ENCODE measurements at places on chromosomes 16 and 17.
A peak's percentile ranks its signal among the peaks of the same experiment; 100 is the strongest.

DNA sequence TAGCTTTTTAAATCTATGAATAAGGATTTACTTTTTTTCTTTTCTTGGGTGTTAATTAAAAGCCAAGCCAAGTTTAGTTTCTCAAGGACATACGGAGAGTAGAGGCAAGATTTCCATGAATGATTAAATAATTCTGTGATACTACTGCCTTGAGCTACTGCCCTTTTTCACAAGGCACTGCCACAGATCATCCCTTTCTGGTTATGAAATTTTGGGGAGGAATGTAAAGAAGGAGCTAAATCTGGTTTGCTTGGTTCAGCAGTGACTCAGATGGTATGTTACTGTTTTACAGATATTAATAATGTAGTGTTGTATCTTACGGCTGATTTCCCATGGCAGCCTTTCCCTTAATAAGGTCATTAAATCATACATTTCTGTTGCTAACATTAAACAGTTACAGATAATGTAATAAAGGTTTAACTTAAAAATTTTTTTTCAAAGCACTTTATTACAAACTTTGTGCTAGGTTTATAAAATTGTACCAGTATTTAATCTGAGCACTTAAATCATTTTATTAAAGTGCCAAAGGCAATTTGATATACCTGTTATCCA is 2.6 kb downstream of the WSB1 start:
- DNase-seq: no peak

- peak; percentile 54 for DNase-seq
Measured at GRCh38 chr17:28950017-28950751, 1.1 kb downstream of the PHF12 start.

DNA sequence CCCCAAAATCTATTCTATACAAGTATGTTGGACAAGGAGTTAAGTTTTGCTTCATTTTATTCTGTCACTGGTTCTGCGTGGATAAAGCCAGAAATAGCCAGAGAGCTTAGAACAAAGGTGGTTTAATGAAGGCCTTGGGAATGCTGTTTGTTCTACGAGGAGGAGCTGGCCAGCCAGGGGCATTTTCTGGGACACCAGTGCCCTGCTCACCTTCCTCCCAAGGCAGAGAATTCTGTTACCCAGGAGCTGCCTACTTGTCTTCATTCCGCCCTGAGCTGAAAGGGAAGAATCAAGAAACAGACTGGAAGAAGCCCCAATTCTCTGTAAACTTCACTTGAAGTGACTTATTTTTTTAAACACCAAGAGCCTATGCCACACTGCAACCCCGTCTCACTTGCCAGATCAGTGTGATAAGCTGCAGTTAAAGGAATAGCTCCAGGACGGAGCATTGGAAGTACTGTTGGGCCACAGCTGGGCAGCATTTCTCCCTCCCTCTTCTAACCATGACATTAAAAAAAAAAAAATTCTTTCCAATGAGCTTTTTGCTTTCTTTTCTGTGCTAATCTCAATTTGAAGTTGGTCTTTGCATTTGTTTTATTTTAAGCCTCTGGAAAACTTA is 149.8 kb upstream of the DYNLRB2 start:
- no peak for DNase-seq

GRCh38 chr16:14303182-14303618 is 232.1 kb downstream of the MRTFB start:
- peak; percentile 28 for DNase-seq

DNA sequence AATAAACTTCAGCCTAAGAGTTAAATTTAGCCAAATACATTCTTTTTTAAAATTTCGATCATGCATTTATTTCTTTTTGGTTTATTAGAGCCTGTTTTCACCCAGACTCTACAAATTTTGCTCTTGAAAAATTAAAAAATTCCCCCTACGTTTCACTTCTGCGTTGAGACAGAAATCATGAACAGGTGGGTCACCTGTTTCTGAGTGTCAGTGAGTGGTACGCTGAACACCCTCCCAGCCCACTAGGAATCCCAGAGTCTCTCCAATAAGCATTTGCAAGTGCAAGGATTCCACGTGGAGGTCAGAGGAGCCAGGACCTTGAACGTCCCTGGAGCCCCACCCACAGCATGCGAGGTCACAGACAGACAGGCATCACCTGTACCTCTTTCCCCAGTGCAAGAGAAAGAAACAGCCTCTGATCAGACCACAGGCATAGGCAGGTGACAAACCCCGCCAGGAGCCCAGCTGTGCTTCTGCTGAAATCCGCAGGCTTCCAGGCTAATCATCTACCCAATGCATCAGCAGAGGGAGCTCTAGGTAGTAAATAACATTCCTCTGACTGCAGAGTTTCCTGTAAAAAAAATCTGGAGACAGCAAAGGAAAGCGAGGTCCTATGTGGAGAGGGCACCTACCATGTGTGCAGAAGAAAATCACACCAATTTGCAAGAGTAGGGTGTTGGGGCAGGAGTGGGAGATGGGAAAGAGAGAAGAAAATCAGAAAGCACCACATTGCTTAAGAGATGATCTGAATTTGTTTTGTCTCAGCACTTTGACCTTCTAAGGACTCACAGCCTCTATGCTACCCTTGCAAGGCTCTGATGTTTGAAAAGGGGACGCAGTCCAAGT is 5.9 kb upstream of the XYLT1 start:
- DNase-seq: peak; percentile 57

- peak; percentile 64 for DNase-seq
Measured at GRCh38 chr16:85253084-85253941, 141.0 kb upstream of the CIBAR2 start.

- DNase-seq: no peak
Measured at GRCh38 chr17:1961189-1961588, 63.9 kb downstream of the RTN4RL1 start.

DNA sequence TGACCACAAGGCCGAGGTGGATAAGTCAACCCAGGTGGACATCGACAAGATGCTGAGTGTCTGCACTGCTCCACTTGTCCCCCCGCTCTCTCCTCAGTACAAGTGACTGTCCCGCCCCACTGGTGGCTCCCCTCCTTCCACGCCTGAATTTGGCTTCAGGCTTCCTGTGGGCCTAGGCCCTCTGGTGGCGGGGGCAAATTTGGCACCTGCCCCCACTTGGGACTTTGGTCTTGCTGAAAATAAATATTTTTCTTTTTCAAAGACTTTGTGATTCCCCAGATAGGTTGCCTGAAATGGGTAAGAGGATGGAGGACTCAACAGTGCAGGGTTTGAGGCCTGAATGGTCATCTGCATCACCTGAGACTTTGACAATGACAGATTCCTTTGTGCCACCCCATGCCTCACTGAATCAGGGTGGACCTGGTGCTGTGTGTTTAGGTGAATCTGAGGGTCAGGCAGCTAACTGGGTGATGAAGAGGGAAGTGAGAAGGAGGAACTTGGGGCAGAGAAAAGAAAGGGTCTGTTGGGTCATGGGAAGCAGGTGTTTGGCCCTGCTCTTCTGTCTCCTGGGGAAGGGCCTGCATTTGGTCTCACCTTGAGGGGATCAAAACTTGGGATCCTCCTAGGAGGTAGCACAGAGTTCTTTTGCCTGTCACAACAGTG is 2.0 kb downstream of the C16orf86 start:
- no peak for DNase-seq

GRCh38 chr17:43750153-43750552 is 8.4 kb downstream of the SOST start:
- no peak for DNase-seq

- DNase-seq: no peak
Measured at GRCh38 chr16:28096983-28097899, 33.7 kb upstream of the GSG1L start.

DNA sequence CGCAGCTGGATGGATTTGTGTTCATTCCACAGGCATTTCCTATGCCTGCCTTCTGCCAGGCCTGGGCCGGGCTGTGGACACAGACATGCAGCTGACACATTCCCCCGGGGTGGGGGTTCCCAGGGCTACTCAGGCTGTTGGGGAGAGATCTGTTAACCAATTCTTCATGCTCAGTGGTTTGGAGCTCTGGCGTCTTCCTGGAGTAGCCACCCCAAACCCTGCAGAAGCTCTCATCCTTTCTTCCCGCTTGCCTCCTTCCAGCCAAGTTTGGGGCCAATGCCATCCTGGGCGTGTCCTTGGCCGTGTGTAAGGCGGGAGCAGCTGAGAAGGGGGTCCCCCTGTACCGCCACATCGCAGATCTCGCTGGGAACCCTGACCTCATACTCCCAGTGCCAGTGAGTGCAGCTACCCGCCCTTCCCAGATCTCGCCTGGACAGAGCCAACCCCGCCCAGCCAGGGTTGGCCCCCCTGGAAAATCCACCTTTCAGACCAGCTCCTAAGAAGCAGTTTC is 2.6 kb downstream of the ENO3 start:
- DNase-seq: no peak

DNA sequence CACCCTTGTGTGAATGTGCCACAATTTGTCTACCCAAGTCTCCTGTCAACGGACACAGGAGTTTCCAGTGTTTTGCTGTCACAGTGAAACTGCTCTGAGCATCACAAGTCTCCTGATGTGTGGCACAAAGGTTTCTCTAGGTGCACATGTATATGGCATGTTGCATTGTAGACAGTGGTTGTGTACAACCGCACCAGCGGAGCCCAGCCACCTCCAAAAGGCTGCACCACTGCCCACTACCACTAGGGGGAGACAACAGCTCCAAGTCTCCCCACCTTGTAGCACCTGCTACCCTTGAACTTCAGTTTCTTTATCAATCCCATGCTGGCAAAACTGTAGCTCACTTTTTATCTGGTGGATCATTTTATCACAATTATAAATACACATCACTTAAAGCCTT is 95.5 kb upstream of the ZNF469 start:
- peak; percentile 82 for DNase-seq

DNA sequence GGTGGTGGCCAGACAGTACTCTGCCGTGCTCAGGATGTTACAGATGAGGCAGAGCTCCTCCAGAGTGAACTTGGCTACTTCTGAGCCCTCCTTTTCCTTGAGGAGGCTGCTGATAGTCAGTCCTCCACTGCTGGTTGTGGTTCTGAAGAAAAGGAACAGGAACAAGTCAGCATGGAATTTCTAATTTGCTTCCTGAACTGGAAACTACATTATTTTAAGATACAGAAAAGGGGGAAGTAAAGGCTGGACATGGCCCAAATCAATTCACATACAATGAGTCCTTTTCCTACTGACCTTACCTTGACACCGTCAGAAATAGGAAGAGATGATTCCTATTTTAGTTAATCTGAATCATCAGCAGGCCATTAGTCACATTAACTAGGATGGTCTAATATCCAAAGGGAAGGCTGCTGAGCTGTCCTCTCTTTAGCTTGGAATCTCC is 154.2 kb downstream of the VPS53 start:
- peak; percentile 18 for DNase-seq

GRCh38 chr17:8870406-8871040 is 3.0 kb upstream of the PIK3R6 start:
- no peak for DNase-seq

DNA sequence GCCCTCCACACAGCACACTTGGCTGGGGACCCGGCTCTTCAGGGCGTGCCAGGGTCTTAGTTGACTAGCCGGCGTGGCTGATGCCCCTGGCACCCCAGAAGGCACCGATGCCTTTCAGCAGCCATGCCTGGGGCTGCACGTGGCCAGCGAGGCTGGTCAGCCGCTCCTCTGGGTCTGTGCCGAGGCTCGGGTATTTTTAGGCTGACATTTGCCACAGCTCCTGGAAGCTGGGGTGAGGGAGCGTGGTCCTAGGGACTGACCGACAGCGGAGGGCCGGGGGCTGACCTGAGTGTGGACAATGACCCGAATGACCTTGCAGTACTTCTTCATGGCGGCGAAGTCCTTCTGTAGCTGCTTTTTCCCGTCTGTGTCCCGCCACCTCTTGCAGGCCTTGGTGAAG is 3.9 kb downstream of the RPL3L start:
- no peak for DNase-seq

- no peak for DNase-seq
Measured at GRCh38 chr17:72507370-72507769, 386.6 kb downstream of the SOX9 start.

DNA sequence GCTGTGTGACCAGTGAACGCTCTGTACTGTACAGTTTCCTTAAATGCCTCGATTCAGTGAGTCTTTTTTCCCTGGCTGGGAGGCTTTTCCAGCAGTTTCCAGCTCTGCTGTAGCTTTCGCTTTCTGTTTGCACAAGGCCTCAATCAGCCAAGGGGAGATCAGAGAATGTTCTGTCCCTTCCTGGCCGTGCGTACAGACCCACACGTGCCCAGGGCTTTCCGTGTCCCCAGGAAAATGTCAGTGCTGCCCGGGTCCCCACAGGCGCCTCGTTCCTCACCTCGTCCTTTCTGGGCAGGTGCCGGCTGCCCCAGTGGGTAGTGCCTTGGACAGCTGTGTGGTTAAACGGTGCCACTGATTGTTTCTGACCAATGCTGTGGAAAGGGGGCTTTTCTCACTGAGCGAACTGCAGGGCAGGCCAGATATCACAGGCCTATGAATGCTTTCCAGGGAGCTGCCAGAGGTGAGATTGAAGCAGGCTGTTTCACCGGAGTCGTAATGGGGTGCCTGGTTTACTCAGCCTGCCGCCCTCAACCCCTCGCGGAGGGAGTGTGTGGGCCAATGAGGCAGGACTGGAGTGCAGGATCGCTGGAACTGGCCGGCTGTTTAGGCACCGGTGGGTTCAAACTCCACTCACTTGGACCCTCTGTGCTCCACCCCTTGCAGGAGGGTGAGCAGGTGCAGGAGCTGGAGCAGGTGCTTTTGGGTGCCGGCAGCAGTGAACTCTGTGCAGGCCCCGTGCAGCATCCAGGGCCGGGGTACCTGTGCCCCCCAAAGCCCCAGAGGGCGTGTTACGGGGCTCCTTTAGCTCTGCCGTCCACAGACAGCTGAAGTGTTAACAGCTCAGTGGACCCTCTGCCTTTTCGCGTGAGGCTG is 44.4 kb downstream of the ZNF778 start:
- DNase-seq: no peak

GRCh38 chr17:75553295-75554110 is 28.0 kb downstream of the LLGL2 start:
- peak; percentile 53 for DNase-seq

DNA sequence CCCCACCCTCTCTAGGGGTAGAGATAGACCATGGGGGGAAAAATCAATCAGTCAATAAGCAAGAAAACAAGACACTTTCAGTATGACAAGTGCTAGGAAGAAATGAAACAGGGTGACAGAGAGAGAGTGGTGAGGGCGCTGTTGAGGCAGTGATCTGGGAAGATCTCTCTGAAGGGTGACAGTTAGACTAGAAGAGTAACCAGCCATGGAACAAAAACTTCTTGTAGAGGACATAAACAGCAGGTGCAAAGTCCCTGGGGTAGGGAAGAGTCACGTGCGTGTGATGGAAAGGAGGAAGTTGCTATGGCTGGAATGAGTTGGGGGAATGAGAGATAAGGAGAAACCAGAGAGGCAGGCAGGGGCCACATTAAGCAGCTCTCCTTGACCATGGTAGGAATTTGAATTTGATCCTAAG is 16.8 kb upstream of the EMP2 start:
- DNase-seq: no peak

DNA sequence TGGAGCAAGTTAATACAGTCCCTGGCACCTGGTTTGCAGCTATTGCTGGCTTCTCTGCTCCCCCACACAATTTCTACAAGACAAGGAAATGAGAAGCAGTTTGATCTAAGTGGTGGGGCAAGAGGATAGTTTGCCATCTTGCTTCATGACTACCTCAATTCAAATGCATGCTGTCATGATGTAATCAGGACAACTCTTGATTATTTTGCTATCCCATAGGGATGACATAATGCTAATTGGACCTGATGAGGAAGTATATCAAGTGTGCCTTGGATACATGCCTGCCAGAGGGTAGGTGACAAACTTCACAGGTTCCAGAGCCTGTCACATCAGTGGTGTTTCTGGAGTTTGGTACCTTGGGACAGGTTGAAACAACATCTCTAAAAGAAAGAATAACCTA is 40.9 kb downstream of the SLFN5 start:
- DNase-seq: no peak

GRCh38 chr17:42183741-42184711 is 1.2 kb downstream of the HCRT start:
- DNase-seq: peak; percentile 83

Measured in KBM-7 (cell line).